Retinal pigment epithelial cell (primary cell): ENCODE measurements at places on chromosomes 4 and X.

- no peak for DNase-seq
These were observed 197.8 kb downstream of the AFF2 start for GRCh38 chrX:148698221-148698620.

DNA sequence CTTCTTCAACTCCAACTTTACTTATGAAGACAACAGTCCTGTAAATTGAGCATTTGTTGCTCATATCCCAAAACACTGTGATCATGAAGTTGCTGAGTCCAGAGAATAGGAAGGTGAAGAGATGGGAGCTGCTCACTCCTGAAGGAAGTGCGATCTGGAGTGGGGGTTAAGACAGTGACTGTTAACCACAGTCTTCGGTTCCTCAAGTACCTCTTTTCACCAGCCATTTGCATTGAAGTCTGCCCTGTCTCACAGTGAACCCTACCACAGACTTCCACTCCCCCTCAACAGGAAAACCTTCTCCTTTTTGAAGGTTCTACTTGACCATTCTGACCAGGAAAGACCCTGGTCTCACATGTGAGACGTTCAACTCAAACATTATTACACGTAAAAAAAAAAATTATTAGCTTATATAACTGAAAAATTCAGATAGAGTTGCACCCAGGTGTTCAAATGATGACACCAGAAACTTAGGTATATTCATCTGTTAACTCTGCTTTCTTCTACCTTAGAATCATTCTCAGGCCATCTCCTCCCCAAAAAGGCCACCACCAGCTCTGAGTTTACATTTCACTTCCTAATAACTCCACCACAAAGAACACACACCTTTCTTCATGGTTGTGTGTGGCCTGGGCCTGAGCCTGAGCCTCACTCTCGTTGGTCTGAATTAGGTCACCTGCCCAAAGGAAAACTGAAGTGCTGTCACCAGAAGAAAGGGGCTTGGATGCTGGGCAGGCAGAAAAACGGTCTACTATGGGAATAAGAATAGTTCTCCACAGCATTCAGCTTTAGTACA, 199.2 kb downstream of the DCTD start:
- no peak for DNase-seq

- no peak for DNase-seq
These were observed 7.1 kb downstream of the GPRIN3 start for GRCh38 chr4:89300499-89300898.

- no peak for DNase-seq
These were observed 11.6 kb upstream of the BMP2K start for GRCh38 chr4:78764498-78764961.

- DNase-seq = no peak
These were observed 145.5 kb upstream of the PDHA2 start for GRCh38 chr4:95694411-95694810.

- no peak for DNase-seq
These were observed 36.3 kb upstream of the KDR start for GRCh38 chr4:55161739-55162138.

GRCh38 chrX:10574663-10575062, 45.7 kb downstream of the MID1 start:
- DNase-seq = no peak

- DNase-seq = no peak
These were observed 118.5 kb downstream of the MFAP3L start for GRCh38 chr4:169907705-169908104.

- no peak for DNase-seq
These were observed 45.2 kb upstream of the TRIM2 start for GRCh38 chr4:153159016-153159415.
